Neuronal stem cell (in vitro differentiated cells): ENCODE measurements at places on chromosomes 12 and 14.

DNA sequence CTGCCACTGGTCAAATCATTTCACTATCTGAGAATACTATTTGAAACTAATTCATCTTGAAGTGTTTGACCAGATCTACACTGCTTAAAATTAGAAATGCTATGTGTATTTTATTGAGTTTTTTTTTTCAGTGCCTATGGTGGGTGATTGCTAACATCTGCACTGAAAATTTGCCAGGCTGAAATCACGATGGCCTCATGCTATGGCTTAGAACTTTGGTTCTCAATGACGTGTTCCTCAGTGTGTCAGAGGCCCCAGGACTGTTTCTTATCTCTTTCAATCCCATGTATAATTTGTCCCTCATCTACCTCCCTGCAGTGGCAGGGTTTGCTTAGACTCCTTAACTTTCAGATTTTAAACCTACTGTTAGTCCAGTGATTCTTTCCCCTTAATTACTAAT is 36.2 kb upstream of the NKX2-8 start:
- no peaks in the 10 kb centered on the region for H3K36me3 ChIP-seq
- H3K27ac ChIP-seq: no peak overlapping the region
- no peaks in the 10 kb centered on the region for H3K4me1 ChIP-seq

DNA sequence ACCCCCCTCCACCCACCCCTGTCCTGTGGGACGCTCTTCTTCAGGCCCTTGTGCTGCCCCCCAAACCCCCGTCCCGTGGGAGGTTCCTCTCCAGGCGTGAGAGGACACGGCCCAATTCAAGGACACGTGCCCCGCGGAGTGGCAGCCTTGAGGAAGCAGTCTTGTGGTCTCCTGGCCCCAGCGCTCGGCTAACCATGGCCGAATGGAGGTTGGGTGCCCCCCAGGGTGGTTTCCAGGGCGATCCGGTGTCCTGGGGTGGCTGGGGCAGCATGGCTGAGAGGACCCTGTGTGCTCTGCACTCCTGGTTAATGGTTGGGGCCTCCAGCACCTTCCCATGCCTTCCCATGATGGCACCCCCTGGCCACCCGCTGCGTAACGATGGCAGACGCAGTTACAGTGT is 53.6 kb downstream of the LRCOL1 start:
- H3K36me3 ChIP-seq: no peaks in the 10 kb centered on the region
- H3K4me1 ChIP-seq: peaks cover 15% of the 10 kb centered on the region
- no peak overlapping the region for H3K4me3 ChIP-seq
- peaks cover 2% of the 10 kb centered on the region for H3K27me3 ChIP-seq

DNA sequence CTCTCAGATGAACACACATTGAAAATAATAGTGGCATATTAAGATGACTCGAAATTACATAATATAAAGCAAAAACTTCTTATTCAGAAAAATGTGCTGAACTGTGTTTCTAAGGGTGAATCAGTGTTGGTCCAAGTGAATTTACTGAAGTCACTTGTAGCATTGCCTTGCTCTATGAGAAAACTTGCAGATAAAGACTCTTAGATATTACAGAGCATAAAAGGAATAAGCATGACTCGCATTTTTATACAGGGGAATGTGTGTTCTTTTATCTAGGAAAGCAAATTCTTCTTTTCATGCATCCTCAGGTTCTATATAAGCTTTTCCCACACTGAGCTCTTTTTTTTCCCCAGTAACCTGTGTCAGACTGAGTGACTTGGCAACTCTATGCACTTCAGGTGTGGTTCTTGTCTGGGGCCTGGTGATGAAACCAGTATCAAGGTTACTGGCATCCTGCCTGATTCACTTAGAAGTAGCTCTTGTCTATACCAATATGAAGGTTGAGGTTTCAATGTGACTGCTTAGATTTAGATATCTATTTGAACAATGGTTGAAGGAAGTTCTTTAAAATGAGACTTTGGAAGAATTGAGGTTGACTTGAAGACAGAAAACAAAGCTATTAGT is 76.1 kb downstream of the OTOGL start:
- H3K27ac ChIP-seq: no peak overlapping the region
- H3K4me3 ChIP-seq: no peak overlapping the region
- H3K4me1 ChIP-seq: no peaks in the 10 kb centered on the region
- no peaks in the 10 kb centered on the region for H3K36me3 ChIP-seq
- no peaks in the 10 kb centered on the region for H3K27me3 ChIP-seq

DNA sequence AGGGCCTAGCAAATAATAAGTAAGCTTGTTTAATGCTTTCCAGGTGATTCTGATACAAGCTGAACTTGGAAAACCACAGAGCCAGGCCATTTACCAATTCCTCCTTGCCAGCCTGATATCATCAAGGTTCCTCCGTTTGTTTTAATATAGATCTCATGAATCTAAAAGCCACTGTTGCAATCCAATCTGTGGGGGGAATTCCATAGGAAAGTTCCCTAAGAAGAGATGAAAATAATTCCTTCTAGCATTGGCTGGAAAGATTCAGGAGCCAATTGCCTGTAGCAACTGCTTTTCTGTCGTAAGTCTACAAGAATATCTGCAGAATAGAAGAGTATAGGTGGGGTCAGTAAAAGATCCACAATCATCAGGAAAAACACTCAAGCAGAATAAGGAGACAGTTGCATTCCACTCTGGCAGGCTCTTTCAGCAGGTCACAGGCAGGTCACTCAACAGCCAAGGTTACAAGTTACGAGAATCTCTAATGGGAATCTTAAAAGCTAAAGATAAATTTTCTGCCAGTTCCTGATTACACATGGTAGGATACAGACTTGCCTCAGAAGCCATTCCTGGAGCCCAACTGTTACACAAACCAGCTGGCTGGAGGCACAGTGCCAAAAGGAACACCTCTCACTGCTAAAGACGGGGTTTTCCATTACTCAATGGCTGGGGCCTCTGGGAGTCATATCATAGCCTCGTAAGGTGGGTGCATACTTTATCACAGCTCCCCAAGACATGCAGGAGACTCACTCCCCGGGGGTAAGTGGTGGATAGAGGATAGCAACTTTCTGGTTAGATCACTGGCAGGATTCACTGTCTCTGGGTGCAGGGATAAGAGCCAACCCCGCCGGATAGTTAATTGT is 43.6 kb downstream of the FGD6 start:
- no peak overlapping the region for H3K27ac ChIP-seq
- peaks cover 2% of the 10 kb centered on the region for H3K36me3 ChIP-seq
- H3K27me3 ChIP-seq: no peaks in the 10 kb centered on the region
- DNase-seq: no peak
- peaks cover 3% of the 10 kb centered on the region for H3K4me1 ChIP-seq

DNA sequence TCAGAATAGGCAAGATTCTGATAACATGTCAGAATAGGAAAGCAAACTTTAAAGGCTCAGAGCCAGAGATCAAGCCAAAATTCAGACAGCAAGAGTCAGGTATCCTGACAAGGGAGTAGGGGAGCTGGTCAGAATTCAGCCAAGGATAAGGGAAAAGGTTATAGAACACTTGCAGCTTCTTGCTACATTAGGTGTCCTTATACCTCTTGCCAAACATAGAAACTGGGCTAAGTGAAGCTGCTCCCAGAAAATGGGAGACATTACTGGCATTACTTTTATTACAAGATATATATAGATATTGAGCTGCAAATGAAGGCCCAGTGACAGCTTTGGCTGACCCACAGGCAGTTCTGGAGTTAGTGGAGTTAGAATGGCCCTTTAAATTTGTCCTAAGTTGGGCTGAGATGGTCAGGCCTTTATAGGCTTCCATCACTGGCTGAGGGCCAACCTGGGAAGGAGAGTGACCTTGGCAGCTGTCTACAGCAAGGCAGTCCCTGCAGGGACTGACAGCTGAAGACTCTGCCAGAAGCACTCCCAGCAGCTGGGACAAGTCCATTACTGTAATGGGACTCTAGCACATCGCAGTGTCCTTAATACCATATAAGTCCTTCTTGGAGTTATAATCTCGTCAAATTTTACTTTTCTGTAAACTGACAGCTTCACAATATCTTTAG is 83.0 kb downstream of the LRRC9 start:
- no peak overlapping the region for H3K4me3 ChIP-seq
- H3K27ac ChIP-seq: no peak overlapping the region
- no peaks in the 10 kb centered on the region for H3K36me3 ChIP-seq
- DNase-seq: no peak

GRCh38 chr14:85399186-85399585 is 130.8 kb upstream of the FLRT2 start:
- no peak overlapping the region for H3K4me3 ChIP-seq
- no peaks in the 10 kb centered on the region for H3K4me1 ChIP-seq
- H3K27ac ChIP-seq: no peak overlapping the region
- DNase-seq: no peak
- H3K36me3 ChIP-seq: no peaks in the 10 kb centered on the region

DNA sequence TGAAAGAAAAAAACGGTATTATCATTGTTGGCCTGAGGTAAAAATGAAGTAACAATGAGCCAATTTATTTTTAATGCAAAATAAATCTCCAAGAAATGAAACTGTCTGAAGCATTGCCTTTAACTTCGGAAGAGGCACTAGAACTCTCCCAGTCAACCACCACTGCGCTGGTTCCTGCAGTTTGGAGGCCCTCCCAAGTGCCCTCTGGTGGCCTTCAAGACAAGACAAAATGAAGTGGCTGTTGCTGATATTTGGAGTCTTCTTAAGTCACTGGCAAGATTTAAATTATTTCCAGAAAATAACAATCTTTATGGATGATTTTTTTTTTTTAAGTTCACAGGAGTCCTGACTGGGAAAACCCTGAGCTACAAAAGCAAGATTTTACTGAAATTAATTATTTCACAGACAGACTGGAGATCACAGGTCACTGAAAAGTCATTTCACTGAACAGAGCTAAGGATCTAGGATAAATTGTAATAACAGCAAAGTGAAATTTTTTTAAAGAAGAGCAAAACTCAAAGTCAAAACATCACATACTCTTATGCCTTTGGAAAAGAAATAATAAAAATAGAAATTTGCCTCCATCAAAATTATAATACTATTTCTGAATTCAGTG is 58.2 kb downstream of the DICER1 start:
- no peaks in the 10 kb centered on the region for H3K27me3 ChIP-seq
- no peak overlapping the region for H3K27ac ChIP-seq
- peak; percentile 48 for DNase-seq
- H3K36me3 ChIP-seq: peaks cover 72% of the 10 kb centered on the region
- H3K4me1 ChIP-seq: peaks cover 17% of the 10 kb centered on the region
